ENCODE measurements at places on chromosomes 13 and 19. TPM values are rescaled to one million over a fixed set of nuclear protein-coding genes. Genes with fewer than 3 reads are reported as not detected.
A peak's percentile ranks its signal among the peaks of the same experiment; 100 is the strongest.

- H3K27ac ChIP-seq, result peak overlapping the region; percentile 80
- H3K4me3 ChIP-seq, result no peak overlapping the region
- peaks cover 84% of the 10 kb centered on the region for H3K4me1 ChIP-seq
These were observed 23.3 kb downstream of the PBX4 start for GRCh38 chr19:19595171-19595701.

GRCh38 chr13:97659602-97660001, 225.6 kb downstream of the RAP2A start:
- H3K36me3 ChIP-seq, result no peaks in the 10 kb centered on the region
- peak; percentile 8 for DNase-seq
- H3K27ac ChIP-seq, result no peak overlapping the region
- no peak overlapping the region for H3K4me3 ChIP-seq

DNA sequence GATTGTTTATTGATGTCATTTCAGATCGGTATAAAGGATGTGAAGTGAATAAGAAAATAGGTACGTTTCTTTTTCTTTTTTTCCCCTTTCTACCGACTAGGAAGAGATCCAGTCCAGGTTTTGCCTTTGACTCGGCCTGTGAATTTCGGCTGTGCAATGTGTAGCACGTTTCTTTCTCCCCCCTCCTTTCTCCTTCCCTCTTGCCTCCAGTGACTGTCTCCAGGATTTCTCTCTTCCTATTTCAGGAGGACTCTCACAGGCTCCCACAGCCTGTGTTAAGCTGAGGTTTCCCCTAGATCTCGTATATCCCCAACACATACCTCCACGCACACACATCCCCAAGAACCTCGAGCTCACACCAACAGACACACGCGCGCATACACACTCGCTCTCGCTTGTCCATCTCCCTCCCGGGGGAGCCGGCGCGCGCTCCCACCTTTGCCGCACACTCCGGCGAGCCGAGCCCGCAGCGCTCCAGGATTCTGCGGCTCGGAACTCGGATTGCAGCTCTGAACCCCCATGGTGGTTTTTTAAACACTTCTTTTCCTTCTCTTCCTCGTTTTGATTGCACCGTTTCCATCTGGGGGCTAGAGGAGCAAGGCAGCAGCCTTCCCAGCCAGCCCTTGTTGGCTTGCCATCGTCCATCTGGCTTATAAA, at the start of gene GPC6:
GPC6 (plus strand) TSS at position 185 of the 657 bp plus-strand sequence.
- no peak within 1 kb of the TSS for H3K27ac ChIP-seq
- H3K4me3 ChIP-seq, result no peak within 1 kb of the TSS
- no peaks in the 10 kb centered on the region for H3K36me3 ChIP-seq
- H3K27me3 ChIP-seq, result peaks cover 47% of the 10 kb centered on the region
- DNase-seq, result no peak

DNA sequence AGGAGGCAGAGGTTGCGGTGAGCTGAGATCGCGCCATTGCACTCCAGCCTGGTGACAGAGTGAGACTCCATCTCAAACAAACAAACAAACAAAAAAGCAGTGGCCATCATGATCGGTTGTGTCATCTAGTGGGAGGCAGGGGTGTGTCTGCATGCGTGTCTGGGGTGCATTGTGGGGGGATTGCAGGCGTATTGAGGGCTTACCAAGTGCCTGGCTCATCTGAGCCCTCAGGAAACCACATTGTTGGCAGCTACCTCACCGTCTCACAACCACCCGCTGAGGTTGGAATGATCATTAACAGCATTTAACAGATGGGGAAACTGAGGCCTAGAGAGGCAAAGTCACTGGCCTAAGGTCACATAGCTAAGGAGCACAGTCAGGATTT, 30.5 kb downstream of the NFIC start:
- H3K4me3 ChIP-seq, result no peak overlapping the region
- no peak overlapping the region for H3K27ac ChIP-seq
- no peak for DNase-seq
- no peaks in the 10 kb centered on the region for H3K4me1 ChIP-seq
- no peaks in the 10 kb centered on the region for H3K27me3 ChIP-seq

DNA sequence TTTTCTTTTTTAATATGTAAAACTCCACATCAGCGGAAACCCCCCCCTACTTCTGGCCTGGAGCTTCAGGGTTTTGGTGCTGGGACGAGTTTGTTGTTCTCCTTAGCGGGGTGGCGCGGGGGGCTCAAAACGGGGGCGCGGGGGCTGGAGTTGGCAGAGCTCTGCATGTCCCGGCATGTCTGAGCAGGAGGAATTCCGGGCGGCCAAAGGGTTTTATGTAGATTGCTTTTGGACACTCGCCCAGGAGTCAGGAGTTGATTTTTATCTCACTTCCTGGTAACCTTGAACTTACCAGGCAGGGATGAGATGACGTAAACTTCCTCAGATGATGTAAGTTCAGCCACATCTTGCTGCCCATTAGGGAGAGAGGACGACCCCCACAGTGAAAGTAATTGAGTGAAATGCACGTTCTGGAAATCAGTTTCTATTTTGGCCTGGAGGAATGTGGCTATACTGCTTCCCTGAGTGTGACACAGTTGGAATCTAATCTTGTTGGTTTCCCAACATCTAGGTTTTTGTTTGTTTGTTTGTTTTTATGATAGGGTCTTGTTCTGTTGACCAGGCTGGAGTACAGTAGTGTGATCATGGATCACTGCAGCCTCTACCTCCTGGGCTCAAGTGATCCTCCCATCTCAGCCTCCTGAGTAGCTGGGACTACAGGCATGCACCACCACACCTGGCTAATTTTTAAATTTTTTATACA, 21.0 kb upstream of the GDF15 start:
- no peak overlapping the region for H3K4me3 ChIP-seq
- peaks cover 1% of the 10 kb centered on the region for H3K4me1 ChIP-seq
- H3K27ac ChIP-seq, result peak overlapping the region; percentile 27
- H3K27me3 ChIP-seq, result no peaks in the 10 kb centered on the region
- DNase-seq, result no peak

DNA sequence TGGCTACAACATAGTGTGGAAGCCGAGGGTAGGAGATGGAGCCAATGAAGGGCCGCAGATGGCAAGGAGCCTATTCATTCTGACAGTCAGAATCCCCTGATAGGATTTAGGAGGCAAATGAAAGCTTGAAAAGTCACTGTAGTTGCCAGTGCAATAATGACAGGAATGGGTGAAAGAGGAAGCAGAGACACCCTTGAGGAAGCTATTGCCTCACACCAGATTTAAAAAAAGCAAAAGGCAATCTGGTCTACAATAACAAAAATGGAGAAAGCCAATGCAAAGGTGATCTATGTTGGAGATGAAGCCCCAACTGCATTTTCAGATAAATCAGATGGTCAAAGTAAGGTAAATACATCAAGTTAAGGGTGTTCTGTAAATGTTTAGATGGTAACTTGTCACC, 158.5 kb downstream of the TUBA3C start:
- H3K4me1 ChIP-seq, result no peaks in the 10 kb centered on the region
- no peak overlapping the region for H3K27ac ChIP-seq

- no peaks in the 10 kb centered on the region for H3K4me1 ChIP-seq
- no peaks in the 10 kb centered on the region for H3K36me3 ChIP-seq
- H3K27me3 ChIP-seq, result peaks cover 5% of the 10 kb centered on the region
- DNase-seq, result no peak
These were observed 823.5 kb downstream of the GPC5 start for GRCh38 chr13:92221916-92222315.

- H3K36me3 ChIP-seq, result peaks cover 5% of the 10 kb centered on the region
- H3K27ac ChIP-seq, result no peak overlapping the region
- DNase-seq, result no peak
- H3K27me3 ChIP-seq, result no peaks in the 10 kb centered on the region
- peaks cover 16% of the 10 kb centered on the region for H3K4me1 ChIP-seq
These were observed 137.8 kb downstream of the ZDHHC20 start for GRCh38 chr13:21321269-21321668.

- no peak within 1 kb of the TSS for H3K27ac ChIP-seq
- H3K27me3 ChIP-seq, result peaks cover 44% of the 10 kb centered on the region
- peak; percentile 58 for DNase-seq
- H3K4me1 ChIP-seq, result peaks cover 12% of the 10 kb centered on the region
These were observed at the start of gene ANGPTL4 for GRCh38 chr19:8363803-8364771. ANGPTL4 (plus strand) TSS chr19:8364155; CDS start chr19:8364322, 167 bp downstream.

DNA sequence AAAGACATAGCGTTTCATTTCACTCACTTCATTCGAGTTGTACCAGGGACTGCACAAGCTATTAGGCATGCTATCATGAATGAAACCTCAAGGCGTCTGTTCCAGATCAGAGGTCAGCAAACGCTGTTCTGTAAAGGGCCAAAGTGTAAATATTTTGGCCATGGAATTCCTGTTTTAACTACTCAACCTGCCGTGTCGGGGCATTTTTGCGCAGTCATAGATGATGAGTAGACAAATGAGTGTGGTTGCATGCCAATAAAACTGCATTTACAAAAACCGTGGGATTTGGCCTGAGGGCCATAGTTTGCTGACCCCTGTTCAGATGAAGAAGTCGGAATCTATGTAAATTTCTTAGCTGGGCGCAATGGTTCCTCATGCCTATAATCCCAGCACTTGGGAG, 6.5 kb downstream of the INSR start:
- no peaks in the 10 kb centered on the region for H3K4me1 ChIP-seq
- no peak for DNase-seq
- no peaks in the 10 kb centered on the region for H3K36me3 ChIP-seq
- no peak overlapping the region for H3K4me3 ChIP-seq
- peaks cover 6% of the 10 kb centered on the region for H3K27me3 ChIP-seq

- no peaks in the 10 kb centered on the region for H3K36me3 ChIP-seq
- no peak overlapping the region for H3K4me3 ChIP-seq
- H3K4me1 ChIP-seq, result peaks cover 16% of the 10 kb centered on the region
- no peak overlapping the region for H3K27ac ChIP-seq
- DNase-seq, result peak; percentile 74
- peaks cover 25% of the 10 kb centered on the region for H3K27me3 ChIP-seq
These were observed 6.9 kb downstream of the S1PR5 start for GRCh38 chr19:10510301-10510802.

The KASH5 gene
- total RNA-seq, result 2.4 TPM

The COX6B2 gene
- 0.64 TPM for total RNA-seq

The ZNF558 gene
- 24.4 TPM for total RNA-seq

The TMEM145 gene
- total RNA-seq, result not detected

The KIR3DL1 gene
- not detected for total RNA-seq

The COL4A1 gene
- total RNA-seq, result 0.07 TPM
